ENCODE measurements at places on chromosomes 16 and 17. TPM values are rescaled to one million over a fixed set of nuclear protein-coding genes. Genes with fewer than 3 reads are reported as not detected.

Gene WNT9B
- 0.15 TPM for total RNA-seq

Gene RPL26
- 1,016 TPM for total RNA-seq

Gene TNP2
- not detected for total RNA-seq

Gene CCDC78
- 71.6 TPM for total RNA-seq

Gene ORC6
- total RNA-seq: 5.6 TPM

Gene TLK2
- 87.7 TPM for total RNA-seq

Gene SLC13A5
- 0.18 TPM for total RNA-seq

Gene CSH2
- total RNA-seq: not detected

Gene FOXF1
- 34.4 TPM for total RNA-seq

Gene TMEM106A
- 22.4 TPM for total RNA-seq

DNA sequence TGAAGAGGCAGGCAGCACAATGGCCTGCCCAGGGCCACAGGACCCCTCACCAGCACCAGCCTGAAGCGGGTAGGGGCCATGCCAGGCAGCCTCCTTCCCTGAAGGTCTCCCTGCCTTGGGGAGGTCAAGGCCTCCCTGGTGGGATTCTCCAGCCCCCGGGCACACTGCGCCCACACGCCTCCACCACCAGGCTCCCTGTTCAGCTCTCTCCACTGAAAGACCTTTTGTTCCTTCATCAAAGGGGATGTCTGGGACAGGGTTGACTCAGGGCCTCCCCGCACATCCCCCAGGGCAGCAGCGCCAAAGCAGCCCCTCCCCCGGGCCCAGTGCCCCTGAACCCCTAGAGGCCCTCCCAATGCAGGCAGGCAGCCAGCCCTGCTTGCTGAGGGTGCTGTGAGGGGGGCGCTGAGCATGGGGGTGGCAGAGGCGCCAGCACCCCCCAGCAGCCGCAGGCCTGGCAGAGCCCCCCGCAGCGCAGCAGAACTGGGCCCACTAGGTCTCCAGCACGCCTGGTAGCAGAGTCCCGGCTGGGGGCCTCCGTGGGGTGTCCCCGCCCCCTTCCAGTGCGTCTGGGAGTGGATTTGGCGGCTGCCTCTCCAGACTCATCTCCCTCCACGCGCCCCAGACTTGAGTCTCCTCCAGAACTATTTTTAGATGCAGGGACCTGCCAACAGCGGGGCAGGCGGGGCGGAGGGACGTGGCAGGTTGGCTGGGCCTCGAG, 13.1 kb downstream of the BCAR1 start:
- H3K27ac ChIP-seq: peak overlapping the region; percentile 41
- H3K36me3 ChIP-seq: peaks cover 2% of the 10 kb centered on the region
- H3K4me1 ChIP-seq: peaks cover 28% of the 10 kb centered on the region
- peak; percentile 88 for DNase-seq
- no peak overlapping the region for H3K4me3 ChIP-seq
- no peaks in the 10 kb centered on the region for H3K27me3 ChIP-seq

DNA sequence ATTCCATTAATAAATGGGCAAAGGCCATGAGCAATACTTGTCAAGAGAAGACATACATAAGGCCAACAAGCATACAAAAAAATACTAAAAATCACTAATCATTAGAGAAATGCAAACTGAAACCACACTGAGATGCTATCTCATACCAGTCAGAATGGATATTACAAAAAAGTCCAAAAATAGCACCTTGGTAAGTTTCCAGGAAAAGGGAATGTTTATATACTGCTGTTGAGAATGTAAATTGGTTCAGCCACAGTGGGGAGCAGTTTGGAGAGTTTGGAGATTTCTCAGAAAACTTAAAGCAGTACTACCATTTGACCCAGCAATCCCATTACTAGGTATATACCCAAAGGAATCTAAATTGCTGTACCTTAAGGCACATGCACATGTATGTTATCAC, 467.7 kb downstream of the CDH11 start:
- H3K36me3 ChIP-seq: no peaks in the 10 kb centered on the region
- H3K27me3 ChIP-seq: no peaks in the 10 kb centered on the region

- H3K4me3 ChIP-seq: no peak overlapping the region
- H3K4me1 ChIP-seq: peaks cover 2% of the 10 kb centered on the region
- no peak for DNase-seq
- H3K27me3 ChIP-seq: no peaks in the 10 kb centered on the region
- no peaks in the 10 kb centered on the region for H3K36me3 ChIP-seq
- no peak overlapping the region for H3K27ac ChIP-seq
Measured at GRCh38 chr16:56309008-56309407, 116.3 kb downstream of the AMFR start.

- no peak overlapping the region for H3K4me3 ChIP-seq
- H3K36me3 ChIP-seq: no peaks in the 10 kb centered on the region
- DNase-seq: no peak
- H3K4me1 ChIP-seq: peaks cover 7% of the 10 kb centered on the region
- H3K27me3 ChIP-seq: no peaks in the 10 kb centered on the region
Measured at GRCh38 chr17:73224663-73225305, 31.9 kb downstream of the COG1 start.

DNA sequence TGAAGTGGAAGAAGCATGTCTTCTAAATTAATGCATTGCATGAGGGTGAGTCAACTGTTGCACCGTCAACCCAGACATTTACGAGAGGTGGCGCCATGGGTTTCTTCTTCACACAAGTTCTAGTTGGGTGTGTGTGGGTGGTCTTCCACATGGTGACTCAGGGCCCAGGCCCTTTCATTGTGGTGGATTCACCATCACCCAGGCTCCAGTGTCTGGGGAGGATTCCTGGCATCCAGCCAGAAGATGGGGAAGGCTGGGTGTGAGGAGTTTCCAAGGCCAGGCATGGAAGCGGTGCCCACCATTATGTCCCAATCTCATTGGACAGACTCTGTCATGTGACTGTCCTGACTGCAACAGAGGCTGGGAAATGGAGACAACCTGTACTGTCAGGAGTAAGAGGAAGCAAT, 21.4 kb upstream of the JPH3 start:
- no peaks in the 10 kb centered on the region for H3K36me3 ChIP-seq
- no peak for DNase-seq
- no peaks in the 10 kb centered on the region for H3K27me3 ChIP-seq
- no peak overlapping the region for H3K4me3 ChIP-seq
- no peak overlapping the region for H3K27ac ChIP-seq
- H3K4me1 ChIP-seq: no peaks in the 10 kb centered on the region

DNA sequence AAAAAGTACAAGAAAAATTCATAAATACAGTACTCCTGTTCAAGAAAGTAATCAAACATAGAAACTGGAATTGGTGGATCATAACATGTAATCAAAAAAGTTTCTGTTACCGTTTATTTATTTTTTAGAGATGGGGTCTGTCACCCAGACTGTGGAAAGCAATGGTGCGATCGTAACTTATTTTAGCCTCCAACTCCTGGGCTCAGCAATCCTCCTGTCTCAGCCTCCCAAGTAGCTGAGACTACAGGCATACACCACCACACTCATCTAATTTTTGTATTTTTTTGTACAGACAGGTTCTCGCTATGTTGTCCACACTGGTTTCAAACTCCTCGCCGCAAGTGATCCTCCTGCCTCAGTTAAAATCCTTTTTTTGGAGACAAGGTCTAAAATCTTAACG, 22.5 kb downstream of the ARHGAP17 start:
- no peak overlapping the region for H3K4me3 ChIP-seq
- H3K27me3 ChIP-seq: no peaks in the 10 kb centered on the region
- no peak for DNase-seq

DNA sequence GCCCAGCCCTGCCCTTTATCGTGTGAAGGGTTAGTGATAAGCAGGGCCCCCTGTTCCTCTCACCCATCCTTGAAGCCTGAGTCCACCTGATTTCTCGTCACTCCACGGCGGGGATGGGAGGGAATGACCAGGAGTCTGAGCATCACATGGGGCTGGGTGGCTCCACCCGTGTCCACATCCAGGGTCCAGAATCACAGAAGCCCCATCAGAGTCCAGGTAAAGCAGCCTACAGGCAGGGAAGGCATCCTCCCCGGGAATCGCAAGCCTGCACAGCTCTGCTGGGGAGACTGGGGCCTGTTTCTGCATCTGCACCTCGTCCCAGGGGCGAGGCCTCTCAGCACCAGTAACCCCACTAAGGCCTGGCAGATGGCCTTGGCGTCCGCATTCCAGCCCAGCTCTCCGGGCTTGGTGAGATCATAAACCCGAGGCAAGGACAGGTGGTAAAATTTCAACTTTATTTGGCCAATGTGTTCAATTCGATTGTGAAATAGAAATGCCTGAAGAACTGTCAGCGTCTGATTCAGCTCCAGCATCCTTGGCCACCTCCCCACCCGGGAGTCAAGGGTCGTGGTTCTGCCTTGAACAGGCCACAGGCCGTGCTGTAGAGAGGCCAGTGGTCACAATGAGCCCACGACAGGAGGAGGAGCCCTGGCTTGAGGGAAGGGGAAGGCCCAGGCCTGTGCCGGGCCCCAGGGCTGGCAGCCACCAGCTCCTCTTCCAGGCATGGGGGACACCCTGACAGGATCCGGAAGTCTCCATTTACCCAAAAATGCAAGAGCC, 8.1 kb upstream of the PPP1R27 start:
- peaks cover 4% of the 10 kb centered on the region for H3K4me1 ChIP-seq
- no peak overlapping the region for H3K4me3 ChIP-seq
- no peak for DNase-seq
- no peaks in the 10 kb centered on the region for H3K27me3 ChIP-seq

GRCh38 chr16:83100679-83101078, 473.9 kb downstream of the CDH13 start:
- H3K27ac ChIP-seq: no peak overlapping the region
- H3K27me3 ChIP-seq: no peaks in the 10 kb centered on the region
- H3K4me3 ChIP-seq: no peak overlapping the region
- H3K36me3 ChIP-seq: no peaks in the 10 kb centered on the region
- no peak for DNase-seq
- no peaks in the 10 kb centered on the region for H3K4me1 ChIP-seq

DNA sequence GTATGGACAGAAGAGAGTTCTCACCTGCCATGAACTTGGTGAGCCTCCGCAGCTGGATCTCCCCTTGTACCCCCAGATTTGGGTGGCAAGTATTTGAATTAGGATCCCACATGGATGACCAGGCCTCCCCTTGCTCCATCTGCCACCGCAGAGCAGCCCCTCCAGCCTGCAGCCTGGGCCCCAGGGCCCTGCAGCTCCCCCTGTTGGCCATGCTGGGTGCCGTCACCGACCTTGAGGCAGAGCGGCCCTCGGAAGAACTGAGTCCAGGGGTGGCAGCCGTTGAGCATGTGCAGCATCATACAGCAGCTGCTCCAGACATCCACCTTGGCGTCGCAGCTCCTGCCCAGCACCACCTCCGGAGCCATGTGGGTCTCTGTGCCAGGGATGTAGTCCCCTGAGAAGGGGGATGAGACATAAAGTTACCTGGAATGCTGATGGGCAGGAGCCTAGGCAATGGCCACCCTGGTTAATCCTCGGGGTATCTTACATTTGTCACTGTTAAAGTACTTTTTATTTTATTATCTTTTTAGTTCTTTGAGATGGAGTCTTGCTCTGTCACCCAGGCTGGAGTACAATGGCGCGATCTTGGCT, 9.0 kb upstream of the SPATA32 start:
- H3K27ac ChIP-seq: no peak overlapping the region
- H3K36me3 ChIP-seq: peaks cover 20% of the 10 kb centered on the region
- no peaks in the 10 kb centered on the region for H3K27me3 ChIP-seq
- H3K4me1 ChIP-seq: no peaks in the 10 kb centered on the region

DNA sequence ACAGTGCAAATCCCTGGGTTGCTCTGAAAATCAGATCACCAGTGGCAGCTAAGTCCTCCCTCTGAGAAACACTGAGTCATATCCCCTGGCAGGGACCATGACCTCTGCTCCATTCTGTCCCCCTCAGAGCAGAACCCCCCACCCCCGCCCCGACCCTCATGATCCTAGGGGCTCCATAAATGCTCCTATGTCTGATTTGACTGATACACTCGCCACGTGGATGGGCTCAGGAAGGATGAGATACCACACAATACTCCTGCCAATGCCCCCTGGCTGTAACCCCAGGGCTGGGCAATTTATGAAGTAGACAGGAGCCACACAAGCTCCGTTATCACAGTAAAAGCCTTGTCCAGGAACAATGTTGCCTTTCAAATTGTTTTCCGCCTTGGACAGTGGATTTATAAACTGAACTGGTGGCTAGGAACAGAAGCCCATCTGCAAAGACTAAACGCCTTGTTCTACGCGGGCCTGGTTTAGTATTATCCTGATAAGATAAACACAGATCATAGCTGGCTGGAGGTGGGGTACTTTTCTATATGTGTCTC, 394.8 kb downstream of the SLC39A11 start:
- no peaks in the 10 kb centered on the region for H3K27me3 ChIP-seq
- no peak overlapping the region for H3K4me3 ChIP-seq

DNA sequence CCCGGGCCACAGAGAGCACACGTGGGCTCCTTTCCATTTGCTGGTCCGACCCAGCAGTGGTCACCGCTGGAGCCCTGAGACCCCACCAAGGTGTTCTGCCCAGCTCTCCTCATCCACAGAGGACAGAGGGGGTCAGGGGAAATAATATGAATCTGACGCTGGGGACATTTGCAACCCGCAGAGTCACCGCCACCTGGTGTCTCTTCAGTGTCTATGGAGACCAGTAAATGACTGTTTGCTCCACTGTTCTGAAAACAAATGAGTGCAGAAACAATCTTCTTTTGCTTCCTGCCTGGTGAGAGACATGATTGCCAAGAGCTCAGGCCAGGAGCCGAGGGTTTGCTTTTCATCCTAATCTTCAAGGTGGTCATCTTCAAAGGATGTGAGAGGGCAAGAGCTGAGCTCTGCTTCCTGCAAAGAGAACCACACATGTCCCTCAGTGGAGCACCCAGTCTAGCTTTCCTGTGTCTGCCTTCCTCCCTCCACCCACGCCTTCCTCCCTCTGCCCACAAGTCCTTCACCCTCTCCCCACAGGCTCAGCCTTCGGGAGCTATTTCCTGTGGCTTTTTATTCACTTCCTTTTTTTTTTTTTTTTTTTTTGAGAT, 14.7 kb upstream of the KLHDC4 start:
- no peak overlapping the region for H3K27ac ChIP-seq
- H3K4me1 ChIP-seq: peaks cover 4% of the 10 kb centered on the region
- H3K27me3 ChIP-seq: no peaks in the 10 kb centered on the region
- no peak overlapping the region for H3K4me3 ChIP-seq
- DNase-seq: no peak

- no peak overlapping the region for H3K27ac ChIP-seq
- no peak overlapping the region for H3K4me3 ChIP-seq
- no peaks in the 10 kb centered on the region for H3K36me3 ChIP-seq
- DNase-seq: no peak
- H3K27me3 ChIP-seq: no peaks in the 10 kb centered on the region
- H3K4me1 ChIP-seq: no peaks in the 10 kb centered on the region
Measured at GRCh38 chr16:5607169-5607568, 509.6 kb upstream of the EEF2KMT start.

GRCh38 chr16:71846431-71846830, 655 bp downstream of the ATXN1L start:
- H3K4me1 ChIP-seq: peaks cover 9% of the 10 kb centered on the region
- peak overlapping the region; percentile 100 for H3K4me3 ChIP-seq
- H3K27me3 ChIP-seq: no peaks in the 10 kb centered on the region
- H3K36me3 ChIP-seq: peaks cover 28% of the 10 kb centered on the region
- peak; percentile 29 for DNase-seq

GRCh38 chr16:23433261-23433920, 19.6 kb downstream of the COG7 start:
- no peaks in the 10 kb centered on the region for H3K27me3 ChIP-seq
- H3K4me1 ChIP-seq: no peaks in the 10 kb centered on the region
- no peak overlapping the region for H3K27ac ChIP-seq
- DNase-seq: no peak
- no peak overlapping the region for H3K4me3 ChIP-seq

All from lung (tissue), 17 donors.